ENCODE measurements at places on chromosomes 3 and 15.

DNA sequence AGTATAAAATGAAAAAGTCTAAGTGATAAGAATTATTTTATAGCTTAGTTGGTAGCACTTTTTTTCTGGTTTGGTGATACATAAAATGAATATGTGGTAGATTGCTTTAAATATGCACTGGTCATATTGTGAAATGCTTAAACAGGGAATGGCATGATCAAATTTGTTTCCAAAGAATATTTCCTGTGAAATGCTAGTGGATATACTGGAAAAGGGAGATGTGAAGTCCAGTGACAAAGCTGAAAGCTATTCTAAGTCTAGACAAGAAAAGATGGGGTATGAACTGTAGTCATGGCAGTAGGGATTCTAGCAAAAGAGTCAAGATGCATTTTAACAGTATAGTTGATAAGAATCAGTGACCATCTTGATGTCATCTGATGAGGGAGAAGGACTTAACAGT is 98.9 kb upstream of the MME start:
- DNase-seq, result no peak

- DNase-seq, result no peak
Observed at GRCh38 chr3:57709031-57709430, 16.2 kb upstream of the DENND6A start.

DNA sequence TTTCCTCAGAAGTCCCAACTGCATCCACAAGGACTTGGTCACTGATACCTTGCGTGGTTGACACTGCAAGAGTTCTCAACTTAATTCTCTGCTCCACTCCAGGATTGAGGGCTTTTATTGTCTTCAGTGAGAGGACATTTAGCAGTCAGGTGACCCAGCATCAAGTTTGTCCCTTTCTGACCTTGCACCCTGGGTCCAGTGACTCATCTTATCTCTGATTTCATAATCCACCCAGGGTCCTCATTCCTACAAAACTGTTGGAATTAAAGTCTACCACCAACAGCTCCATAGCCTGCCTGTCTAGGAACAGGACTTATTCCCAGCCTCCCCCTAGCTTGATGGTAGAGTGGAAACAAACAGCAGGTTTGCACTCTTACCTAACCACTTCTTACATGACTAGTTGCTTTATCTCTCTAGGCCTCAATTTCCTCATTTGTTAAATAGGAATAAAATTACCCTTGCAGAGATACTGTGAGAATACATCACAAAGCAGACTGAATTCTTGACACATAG is 151.3 kb upstream of the LPP start:
- DNase-seq, result no peak

DNA sequence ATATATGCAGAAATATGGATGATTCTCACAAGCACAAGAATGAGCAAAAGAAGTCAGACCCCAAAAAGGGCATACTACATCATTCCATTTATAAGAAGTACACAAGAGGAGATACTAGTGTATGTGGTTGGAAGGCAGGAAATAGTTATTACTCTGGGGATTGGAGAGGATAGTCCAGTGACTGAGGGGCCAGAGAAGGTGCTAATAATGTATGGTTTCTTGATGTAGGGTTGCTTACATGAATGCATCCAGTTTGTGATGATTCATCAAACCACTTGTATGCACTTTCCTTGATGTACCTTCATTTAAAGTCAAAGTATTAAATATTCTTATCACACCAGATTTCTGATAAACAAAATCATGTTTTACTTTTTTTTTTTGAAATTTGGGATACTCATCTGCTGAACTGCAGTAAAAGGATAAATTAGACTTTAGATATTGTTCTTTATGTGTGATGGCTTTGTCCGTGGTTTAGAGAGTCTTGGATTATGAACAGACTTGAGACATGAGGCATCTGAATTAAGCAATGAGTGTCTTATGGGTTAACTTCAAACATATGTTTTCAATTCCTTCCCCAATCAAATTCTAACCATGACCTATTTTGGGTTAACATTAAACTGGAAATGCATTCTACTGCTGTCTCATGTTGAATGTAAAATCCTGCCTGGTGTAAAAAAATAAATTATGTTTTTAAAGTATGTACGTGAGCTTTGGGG is 171.2 kb downstream of the SEMA6D start:
- DNase-seq, result no peak

GRCh38 chr3:108338901-108339545 is 42.7 kb downstream of the HHLA2 start:
- no peak for DNase-seq

- no peak for DNase-seq
Observed at GRCh38 chr3:71163198-71163918, 420.2 kb downstream of the FOXP1 start.

- DNase-seq, result no peak
Observed at GRCh38 chr3:129985113-129985512, 10.6 kb downstream of the TRH start.

DNA sequence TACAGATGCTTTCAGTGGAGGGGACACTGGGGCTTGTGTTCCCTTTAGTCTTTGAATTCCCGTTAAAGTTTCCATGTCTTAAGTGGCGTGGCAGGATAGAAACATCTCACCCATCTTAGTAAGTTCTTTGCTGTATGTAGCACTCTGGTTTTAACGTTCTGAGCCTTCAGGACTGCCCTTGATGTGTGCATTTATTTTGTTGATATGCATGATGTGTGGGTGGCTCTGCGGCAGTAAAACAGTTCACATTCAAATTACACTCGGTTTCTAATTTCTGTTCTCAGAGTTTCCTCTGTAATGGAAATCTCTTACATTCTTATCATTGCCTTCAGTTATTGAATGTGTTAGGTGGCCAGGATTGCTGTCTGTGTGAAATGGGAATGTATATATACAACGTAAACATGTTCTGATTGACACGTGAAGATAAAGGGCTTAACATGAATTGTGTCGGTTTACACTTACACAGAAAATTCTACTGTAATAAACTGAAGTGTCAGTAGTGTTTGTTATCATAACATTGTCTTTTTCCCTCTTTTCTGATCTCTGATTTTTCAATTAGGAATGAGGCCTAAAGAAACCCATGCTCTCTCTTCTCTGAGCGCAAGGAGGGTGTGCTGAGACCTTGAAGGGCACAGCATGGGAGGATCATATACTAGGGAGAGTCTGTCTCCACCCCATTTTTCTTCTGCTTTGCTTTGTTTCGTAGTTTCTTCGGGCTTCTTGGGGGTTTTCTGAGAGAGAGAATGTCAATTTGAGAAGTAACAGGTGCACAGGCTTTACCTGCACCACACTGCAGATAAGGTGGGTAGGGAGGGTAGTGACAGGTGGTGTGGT is 51.5 kb downstream of the IGF1R start:
- no peak for DNase-seq

GRCh38 chr3:195196266-195196665 is 74.7 kb downstream of the XXYLT1 start:
- DNase-seq, result no peak

DNA sequence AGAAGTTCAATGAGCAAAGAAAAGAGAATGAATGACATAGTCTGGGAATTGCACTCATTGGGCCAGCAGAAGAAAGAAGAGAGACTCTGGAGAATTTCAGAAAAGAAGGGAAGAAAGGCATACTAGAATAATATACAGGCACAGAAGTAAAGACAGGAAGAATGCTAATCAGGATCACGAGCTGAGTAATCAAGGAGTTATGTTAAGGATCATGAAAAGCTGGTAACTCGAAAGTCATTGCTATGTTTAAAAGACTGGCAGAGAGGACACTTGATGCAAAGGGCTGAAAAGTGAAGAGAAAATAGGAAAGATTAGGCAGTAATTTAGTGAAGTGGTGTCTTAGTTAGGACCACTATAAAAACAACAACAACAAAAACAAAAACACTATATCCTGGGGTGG is 284.1 kb downstream of the ZBBX start:
- DNase-seq, result no peak

DNA sequence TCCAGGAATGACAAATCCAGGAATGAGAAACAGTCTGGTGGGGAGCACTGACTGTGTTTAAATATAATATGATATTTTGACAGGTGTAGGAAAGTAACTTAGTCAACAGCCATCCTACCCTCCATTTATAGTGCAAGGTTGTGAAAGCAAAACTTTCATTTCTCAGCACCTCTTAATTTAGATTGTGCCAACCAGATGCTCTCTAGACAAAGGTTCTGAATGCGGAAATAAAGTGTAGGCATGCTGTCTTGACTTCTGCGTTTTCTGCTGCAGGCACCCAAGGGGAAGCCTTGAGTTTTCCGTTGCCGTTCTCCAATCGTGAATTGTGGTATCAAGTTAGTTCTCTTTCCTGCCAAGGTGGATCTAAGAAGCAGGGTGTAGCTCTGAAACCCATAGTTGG is 261.9 kb upstream of the SUCLG2 start:
- DNase-seq, result no peak

- no peak for DNase-seq
Observed at GRCh38 chr3:41276191-41276590, 76.9 kb downstream of the CTNNB1 start.

GRCh38 chr15:91116113-91117067 is 16.3 kb downstream of the SV2B start:
- DNase-seq, result no peak

- no peak for DNase-seq
Observed at GRCh38 chr15:62985768-62986167, 56.8 kb upstream of the TPM1 start.

DNA sequence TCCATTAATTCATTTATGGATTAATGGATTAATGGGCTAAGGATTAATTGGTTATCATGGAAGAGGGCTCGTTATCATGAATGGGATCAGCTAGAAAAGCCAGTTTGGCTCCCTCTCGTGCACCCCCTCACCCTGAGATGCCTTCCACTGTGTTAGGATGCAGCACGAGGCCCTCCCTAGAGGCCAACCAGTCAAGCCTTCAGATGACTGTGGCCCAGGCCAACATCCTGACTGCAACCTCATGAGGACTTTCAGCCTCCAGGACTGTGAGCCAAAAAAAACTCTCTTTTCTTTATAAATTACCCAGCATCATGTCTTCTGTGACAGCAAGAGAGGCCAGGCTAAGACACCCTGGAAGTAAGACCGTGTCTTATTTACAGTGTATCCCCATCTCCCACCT is 9.0 kb downstream of the EFCAB12 start:
- DNase-seq, result no peak

- DNase-seq, result no peak
Observed at GRCh38 chr3:163812006-163812405, 1266.3 kb downstream of the SI start.

GRCh38 chr15:98955331-98955730 is 52.3 kb downstream of the PGPEP1L start:
- DNase-seq, result no peak

DNA sequence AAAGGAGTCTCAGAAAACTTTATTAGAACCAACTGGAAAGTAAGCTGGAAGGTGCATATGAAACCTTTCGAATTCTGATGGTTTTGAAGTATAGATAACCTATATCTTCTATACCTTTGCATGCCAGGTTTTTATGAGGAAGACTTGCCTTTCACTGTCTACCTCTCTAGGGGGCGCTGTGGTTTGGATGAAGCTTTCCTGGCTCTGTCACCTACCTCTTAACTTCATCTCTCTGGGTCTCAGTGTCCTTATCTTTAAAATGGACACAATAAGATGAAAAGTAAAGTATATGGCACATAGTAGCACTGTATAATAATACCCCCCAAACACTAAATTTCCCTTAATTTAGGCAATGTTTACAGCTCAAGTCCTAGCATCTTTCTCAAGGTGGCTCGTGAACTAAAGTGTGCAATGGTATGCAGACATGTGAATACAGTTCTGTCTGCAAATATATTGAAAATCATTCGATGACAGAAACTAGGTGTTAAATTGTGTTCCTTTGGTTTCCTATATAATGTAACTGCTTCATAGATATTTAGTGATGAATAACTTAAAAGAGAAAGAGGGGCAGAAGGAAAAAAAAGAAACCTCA is 314.3 kb downstream of the CHST2 start:
- DNase-seq, result no peak

DNA sequence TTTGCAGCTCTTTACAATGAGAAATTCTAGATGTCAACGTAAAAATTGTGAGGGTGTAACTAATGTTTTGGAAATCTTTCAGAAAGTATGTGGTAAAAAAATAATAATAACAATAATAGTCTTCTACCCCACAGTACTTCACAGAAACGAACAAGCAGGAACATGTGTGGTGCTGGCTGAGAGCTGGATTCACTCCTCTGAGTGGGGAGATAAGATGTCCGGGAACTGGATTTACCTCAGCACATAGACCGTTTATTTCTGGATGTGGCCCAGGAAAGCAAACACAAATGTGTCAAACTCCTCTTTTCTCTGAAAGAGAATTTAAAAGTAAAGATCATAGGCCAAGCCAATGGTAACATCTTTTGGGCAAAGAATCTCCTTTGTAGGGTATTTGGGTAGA is 103.4 kb downstream of the SLC49A4 start:
- no peak for DNase-seq
